ENCODE measurements at places on chromosomes 13 and 19.
A peak's percentile ranks its signal among the peaks of the same experiment; 100 is the strongest.

DNA sequence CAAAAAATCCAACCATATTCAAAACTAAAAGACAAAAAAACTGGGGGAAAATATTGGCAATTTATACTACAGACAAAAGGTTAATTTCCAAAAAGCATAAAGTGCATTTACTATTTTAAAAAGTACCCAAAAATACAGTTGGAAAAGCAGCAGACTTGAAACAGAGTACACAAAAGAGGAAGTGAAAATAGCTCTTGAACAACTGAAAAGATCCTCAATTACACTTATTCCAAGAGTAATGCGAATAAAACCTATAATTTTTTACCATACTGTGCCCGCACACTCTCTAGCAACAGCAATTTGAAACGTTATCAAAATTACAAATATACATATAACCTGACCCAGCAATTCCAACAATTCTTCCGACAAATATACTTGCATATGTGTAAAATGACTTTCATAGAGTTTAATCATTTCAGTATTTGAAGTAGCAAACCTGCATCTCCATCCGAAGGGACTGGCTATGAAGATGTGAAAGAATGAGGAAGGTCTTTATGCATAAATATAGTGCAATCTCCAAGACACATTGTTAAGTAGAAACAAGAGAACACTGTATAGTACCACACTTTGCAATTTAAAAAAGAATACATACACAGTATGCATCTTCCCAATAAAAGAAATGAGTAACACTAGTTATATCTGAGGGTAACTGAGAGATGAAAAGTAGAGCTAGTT is 25.4 kb downstream of the ALG5 start:
- DNase-seq: no peak

- DNase-seq: no peak
Measured at GRCh38 chr13:66994517-66995202, 235.5 kb downstream of the PCDH9 start.

- DNase-seq: no peak
Measured at GRCh38 chr13:66212511-66212910, 1017.6 kb downstream of the PCDH9 start.

GRCh38 chr19:39996218-39996810 is 546 bp upstream of the ZNF546 start:
- DNase-seq: peak; percentile 59

DNA sequence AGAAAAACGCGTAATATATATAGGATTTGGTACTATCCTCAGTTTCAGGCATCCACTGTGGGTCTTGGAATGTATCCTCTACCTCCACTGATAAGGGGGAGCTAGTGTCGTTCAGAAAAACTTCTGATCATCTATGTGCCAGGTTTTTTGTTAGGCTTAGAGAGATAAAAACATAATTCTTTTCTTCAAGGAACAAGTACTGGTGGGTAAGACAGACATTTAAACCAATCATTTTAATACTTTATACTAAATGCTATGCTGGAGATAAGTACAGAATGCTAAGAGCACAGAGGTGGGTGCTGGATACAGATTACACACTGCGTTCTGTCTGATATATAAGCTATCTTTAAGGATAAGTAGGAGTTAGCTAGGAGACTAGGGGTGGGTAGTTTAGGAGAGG is 166.1 kb downstream of the PDS5B start:
- DNase-seq: no peak

DNA sequence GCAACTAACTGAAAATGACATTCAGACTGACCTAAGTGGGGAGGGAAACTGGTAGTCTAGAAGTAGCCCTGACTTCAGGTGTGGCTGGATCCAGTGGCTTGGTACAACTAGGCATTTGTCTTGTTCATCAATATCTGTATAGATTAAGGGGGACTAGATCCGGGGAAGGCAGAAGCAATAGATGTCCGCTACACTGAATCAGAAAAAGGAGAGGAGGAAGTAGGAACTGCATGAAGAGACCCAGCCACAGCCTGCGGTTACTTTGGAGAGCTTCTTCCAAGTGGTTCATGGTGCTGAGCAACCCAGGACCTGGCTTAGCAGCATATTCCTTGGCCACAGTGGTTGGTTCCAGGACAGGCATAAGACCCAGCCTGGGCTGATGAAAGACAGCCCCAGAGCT is 9.9 kb upstream of the PRODH2 start:
- DNase-seq: no peak

GRCh38 chr13:21304256-21304655 is 127.8 kb downstream of the MRPL57 start:
- no peak for DNase-seq

DNA sequence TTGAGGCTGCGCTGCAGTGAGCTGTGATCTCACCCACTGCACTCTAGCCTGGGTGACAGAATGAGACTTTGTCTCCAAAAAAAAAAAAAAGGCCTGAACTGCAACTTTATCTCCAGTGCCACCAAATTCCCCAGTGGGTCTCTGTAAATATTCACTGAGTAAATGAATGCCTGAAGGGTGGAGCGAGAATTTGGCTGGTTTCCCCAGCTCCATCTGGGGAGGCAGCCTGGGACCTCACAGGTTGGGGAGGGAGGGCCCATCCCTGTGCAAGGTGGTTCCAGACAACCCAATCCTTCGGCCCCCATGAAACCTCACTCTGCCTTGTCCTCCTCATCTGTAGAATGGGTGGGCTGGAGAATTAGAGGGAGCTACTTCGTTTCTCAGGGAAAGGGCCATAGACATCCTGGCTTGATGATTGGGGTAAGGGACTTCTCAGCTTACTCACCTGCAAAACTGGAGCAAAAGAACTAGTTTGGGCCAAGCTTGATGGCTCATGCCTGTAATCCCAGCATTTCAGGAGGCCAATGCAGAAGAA is 4.2 kb upstream of the PKN1 start:
- DNase-seq: no peak

DNA sequence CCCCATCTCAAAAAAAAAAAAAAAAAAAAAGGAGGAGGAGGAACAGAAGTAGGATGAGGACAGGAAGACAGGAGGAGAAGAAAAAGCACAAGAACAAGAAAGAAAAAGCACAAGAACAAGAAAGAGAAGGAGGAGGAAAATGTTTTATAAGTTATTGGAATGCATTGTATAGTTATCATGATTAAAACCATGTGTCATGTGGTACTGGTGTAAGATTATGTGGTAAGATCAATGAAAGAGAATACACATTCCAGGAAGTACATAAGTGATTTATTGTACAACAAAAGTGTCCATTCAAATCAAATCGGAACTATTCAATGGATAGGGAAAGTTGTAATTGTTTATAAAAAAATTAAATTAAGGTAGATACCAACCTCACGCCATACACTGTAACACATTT is 167.7 kb downstream of the MZT1 start:
- DNase-seq: no peak

- no peak for DNase-seq
Measured at GRCh38 chr19:3067563-3067962, 5.3 kb upstream of the TLE5 start.

GRCh38 chr13:56351041-56351440 is 789.7 kb upstream of the PRR20A start:
- DNase-seq: no peak

GRCh38 chr19:46195104-46195503 is 34.4 kb upstream of the IGFL1 start:
- no peak for DNase-seq

DNA sequence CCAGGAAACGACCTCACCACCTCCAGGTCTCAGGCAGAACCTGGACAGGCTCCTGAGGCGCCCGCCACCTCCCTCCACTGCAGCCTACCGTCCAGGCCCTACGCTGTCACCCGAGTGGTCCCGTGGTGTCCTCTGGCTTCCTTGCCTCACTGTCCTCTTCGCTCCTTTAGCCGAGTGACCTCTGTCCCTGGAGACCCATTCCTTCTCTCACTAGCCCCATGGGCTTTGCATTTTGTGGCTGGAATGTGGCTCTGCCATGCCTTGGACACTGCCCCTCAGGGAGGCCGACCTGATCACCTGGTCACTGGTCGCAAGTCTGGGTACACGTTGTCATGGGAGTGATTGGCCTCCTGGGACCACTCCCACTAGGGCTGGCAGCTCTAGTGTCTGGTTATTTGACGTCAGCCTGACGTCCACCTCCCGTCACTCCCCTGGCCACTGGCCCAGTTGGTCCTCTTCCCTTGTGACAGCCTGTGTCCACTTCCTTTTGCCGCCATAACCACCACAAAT is 17.9 kb downstream of the SLC25A42 start:
- no peak for DNase-seq

DNA sequence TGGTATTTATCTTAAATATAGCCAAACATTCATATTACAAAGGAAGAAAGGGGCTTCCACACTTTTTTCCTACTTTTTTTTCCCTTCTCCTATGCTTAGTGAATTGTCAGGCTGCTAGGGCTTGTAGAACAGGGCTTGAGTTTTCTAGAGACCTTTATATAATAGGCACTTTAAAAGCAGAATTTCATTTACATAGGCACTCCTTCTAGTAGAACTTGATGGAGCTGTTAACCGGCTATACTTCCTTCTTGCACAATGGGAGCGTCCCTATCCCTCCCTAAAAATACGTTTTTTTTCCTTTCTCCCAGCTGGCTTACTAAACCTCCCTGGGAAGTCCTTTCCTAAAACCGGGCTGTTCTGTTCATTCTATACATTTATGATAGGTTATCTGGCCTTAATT is 1.1 kb downstream of the TRIM13 start:
- DNase-seq: no peak

GRCh38 chr19:5762608-5763217 is 21.8 kb downstream of the PRR22 start:
- no peak for DNase-seq

- DNase-seq: no peak
Measured at GRCh38 chr19:1675633-1676350, 23.4 kb upstream of the TCF3 start.

GRCh38 chr13:33147832-33148231 is 131.6 kb downstream of the KL start:
- peak; percentile 59 for DNase-seq

DNA sequence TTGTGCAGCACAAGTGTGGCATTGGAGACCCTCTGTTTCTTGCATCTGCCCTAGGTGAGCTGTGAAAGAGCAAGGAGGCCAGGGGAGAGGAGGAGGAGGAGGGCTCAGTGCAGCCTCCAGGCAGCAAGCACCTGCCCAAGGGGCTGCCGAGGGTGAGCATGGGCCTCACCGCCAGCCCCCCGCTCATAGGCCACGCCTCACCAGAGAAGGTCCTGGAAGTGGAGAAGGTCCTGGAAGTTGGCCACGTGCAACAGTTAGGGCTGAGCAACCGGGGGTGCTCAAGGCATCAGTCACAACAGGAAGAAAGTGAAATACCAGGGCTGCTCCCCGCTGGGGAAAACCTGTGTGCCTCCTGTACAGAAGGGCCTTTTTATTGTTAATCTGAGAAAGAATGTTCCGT is 168.9 kb downstream of the TEX29 start:
- no peak for DNase-seq
